ENCODE measurements at places on chromosomes 13 and 19.

GRCh38 chr13:52412128-52412527 lies 6.2 kb upstream of the THSD1 start:
- no peak for DNase-seq
- H3K4me3 ChIP-seq, result no peak overlapping the region
- no peaks in the 10 kb centered on the region for H3K4me1 ChIP-seq
- H3K27me3 ChIP-seq, result no peaks in the 10 kb centered on the region
- H3K36me3 ChIP-seq, result peaks cover 15% of the 10 kb centered on the region

GRCh38 chr13:35598790-35599369 lies 122.4 kb upstream of the MAB21L1 start:
- H3K27ac ChIP-seq, result no peak overlapping the region
- no peaks in the 10 kb centered on the region for H3K27me3 ChIP-seq
- no peak overlapping the region for H3K4me3 ChIP-seq
- H3K4me1 ChIP-seq, result no peaks in the 10 kb centered on the region

DNA sequence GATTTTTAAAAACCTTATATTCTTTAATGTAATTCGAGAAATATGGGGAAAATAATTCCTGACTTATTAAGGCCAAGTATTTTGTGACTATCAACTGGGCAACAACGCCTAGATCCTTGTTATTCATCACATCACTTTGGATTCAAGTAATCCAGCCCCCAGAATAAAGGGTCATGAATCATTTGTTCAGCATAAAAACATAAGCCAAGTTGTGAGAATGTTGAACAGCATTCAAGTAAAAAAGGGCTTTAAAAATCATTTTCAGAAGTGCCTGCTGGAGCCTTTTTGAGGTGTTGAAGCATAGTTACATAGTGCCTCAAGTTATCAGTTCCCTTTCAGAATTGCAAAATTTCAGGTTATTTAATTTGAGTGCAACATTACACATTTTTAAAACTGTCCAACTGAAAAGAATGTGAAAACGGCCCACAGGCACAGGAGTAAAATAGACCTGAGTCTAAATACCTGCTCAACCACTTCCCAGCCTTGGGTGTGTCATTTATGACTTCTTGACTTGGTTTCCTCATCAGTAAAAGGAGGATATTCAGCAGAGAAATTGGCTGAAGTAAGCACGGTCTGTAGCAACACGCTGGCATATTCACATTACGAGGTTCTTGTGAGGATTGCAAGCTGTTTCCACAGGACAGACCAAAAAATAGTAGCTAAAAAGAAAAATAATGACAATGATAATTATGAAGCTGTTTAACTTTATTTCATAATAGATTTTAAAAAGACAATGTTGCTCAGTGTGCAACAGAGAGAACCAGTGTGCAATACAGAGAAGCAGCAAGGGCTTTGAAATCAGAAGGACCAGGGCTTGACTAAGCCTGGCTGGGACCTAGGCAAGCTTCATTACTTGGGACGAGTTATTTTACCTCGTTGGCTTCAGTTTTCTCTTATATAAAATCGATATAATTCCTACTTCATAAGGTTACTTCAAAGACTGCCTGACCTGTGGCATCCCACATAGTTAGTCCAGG lies 56.6 kb downstream of the MBNL2 start:
- no peak overlapping the region for H3K4me3 ChIP-seq
- peaks cover 6% of the 10 kb centered on the region for H3K4me1 ChIP-seq
- no peak overlapping the region for H3K27ac ChIP-seq
- H3K27me3 ChIP-seq, result no peaks in the 10 kb centered on the region
- no peaks in the 10 kb centered on the region for H3K36me3 ChIP-seq
- no peak for DNase-seq

DNA sequence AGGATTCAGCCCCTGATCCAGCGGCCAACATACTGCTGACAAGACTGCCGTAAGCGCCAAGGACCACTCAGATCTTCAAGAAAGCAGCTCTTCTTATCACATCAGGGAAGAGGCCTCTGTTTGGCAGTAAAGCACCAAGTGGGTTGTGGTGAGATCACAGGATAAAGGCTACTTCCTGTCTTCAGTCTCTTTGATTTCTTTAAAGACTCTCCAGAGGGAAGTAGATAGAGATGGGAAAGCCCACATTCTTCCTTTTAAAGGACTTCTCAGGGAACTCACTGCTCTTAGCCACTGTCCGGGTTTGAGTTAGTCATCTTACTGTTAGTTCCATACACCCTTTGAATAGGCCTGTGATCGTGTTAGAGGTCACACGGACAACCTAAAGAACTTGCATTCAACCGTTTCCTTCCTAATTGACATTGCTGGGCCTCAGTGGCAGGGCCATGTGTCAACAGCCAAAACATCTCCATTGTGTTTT lies 47.2 kb upstream of the POMP start:
- no peaks in the 10 kb centered on the region for H3K27me3 ChIP-seq
- no peaks in the 10 kb centered on the region for H3K36me3 ChIP-seq
- DNase-seq, result no peak
- no peak overlapping the region for H3K27ac ChIP-seq

GRCh38 chr13:70613295-70613694 lies 505.0 kb upstream of the KLHL1 start:
- DNase-seq, result no peak
- no peaks in the 10 kb centered on the region for H3K27me3 ChIP-seq
- H3K36me3 ChIP-seq, result no peaks in the 10 kb centered on the region
- no peak overlapping the region for H3K27ac ChIP-seq
- H3K4me3 ChIP-seq, result no peak overlapping the region
